Esophagus muscularis mucosa (tissue), 4 donors: ENCODE measurements at places on chromosomes 12 and 14.
A peak's percentile ranks its signal among the peaks of the same experiment; 100 is the strongest.

GRCh38 chr12:132367071-132367851 is 37.9 kb upstream of the GALNT9 start:
- DNase-seq = no peak

- no peak for DNase-seq
These were observed 119.8 kb downstream of the EPS8 start for GRCh38 chr12:15669256-15669948.

DNA sequence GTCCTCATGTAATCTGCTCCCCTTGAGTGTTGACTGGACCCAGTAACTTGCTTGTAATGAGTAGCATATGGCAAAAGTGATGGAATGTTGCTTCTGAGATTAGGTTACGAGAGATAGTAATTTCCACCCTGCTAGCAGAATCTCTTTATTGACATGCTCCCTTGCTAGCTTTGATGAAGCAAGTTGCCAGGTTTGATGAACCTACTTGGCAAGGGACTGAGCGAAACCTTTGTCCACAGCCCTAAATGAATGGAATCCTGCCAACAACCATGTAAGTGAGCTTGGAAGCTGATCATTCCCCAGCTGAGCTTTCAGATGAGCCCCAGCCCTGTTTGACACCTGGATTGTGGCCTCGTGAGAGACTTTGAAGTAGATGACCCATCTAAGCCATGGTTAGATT is 120.8 kb upstream of the PLXNC1 start:
- DNase-seq = peak; percentile 31

DNA sequence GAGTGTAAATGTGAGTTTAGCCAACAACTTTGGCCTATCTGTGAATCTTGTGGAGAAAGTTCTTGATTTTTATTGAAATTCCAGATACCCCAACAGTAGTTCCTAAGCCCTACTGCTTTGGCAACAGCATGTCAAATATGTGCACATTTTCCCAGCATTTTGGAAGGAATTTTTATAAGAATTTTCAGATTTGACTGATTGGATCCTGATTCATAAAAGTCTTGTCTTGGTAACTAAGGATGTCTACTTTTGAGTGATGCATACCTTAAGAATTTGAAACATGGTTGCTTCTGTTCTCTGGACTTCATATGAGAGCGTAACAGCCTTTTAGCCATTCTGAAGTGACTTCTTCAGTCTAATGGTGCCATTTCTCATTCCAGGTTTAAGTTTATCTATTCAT is 106.7 kb downstream of the ANO4 start:
- no peak for DNase-seq

DNA sequence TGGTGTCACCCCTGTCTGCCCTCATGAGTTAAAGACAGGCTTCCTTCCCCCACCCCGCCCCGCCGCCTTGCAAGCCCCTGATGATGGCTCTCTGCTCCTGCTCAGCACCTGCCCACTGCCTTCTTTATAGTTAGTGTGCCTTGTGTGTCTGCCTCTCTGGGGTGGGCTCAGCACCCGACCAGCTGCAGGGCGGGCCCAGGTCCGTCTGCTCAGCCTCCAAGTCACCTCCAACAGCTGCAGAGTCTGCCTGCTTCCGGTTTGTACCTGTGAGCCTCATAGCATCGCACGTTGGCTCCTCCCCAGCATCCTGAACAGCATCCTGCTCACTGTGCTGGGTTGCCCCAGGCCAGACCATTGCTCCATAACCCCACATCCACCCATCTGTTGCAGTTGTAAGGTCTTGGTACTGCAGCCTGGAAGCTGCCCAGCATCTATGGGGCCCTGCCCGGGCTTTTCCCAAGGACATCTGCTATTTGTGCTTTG is 3.5 kb downstream of the TGFB3 start:
- DNase-seq = no peak

GRCh38 chr14:24403294-24403998 is 4.6 kb downstream of the NYNRIN start:
- DNase-seq = no peak

GRCh38 chr12:11902525-11902875 is 168.2 kb upstream of the BCL2L14 start:
- no peak for DNase-seq

- no peak for DNase-seq
These were observed 10.5 kb upstream of the RBM25 start for GRCh38 chr14:73047808-73048207.

DNA sequence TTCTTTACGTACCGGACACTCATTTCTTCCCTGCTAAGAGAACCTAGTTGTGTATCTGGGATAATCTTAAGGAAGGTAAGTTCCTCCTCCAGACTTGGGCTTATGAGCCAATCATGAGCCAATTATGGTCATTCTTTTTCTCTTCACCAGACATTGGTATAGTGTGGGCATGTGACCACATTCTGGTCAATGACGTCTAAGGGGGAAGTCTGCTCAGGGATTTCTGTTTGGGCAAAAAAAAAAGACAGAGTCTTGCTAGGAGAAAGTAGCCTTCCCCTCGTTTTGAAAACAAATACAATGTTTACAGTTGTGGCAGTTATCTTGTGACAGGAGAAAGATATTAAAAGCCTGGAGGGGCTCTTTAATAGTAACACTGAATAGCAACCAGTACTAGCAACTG is 20.1 kb upstream of the PLXNC1 start:
- DNase-seq = no peak

DNA sequence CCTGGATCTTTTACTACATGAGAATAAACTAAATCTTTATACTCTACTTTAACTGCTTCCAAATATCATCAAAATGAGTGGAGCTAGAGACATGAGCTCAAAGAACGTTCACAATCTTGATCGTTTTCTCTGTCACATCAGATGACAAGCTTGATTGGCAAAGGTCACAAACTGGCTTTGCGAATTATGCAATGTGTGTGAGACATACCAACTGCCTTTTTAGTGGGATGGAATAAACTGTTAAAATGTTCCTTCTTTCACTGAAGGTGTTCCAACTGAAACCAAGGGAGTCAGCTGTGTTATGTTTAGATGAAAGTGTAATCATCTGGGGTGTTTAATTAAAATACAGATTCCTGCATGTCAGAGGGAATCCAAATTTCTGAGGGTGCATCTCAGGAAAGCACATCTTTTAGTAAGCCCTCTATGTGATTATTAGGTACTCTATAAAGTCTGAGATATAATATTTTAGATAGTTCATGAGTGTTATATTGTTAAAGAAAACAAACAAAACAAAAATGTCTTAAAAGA is 21.9 kb downstream of the KITLG start:
- DNase-seq = no peak

DNA sequence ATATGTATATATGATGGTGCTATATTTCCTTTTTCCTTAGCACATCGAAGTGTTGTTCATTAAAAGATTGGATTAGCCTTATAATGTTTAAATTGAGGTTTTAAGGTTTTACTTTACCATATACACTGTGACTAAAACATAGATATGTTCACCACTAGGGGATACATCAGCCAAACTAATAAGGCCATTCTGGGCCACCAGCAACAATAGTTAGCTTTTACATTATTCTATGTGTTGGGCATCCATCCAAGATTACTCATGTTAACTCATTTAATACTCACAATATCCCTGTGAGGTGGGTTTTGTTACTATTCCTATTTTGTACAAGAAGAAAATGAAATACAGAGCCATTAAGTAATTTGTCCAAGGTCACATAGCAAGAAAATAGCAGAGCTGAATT is 202.6 kb upstream of the AVPR1A start:
- DNase-seq = no peak

GRCh38 chr14:24233538-24233866 is 773 bp downstream of the GMPR2 start:
- no peak for DNase-seq

DNA sequence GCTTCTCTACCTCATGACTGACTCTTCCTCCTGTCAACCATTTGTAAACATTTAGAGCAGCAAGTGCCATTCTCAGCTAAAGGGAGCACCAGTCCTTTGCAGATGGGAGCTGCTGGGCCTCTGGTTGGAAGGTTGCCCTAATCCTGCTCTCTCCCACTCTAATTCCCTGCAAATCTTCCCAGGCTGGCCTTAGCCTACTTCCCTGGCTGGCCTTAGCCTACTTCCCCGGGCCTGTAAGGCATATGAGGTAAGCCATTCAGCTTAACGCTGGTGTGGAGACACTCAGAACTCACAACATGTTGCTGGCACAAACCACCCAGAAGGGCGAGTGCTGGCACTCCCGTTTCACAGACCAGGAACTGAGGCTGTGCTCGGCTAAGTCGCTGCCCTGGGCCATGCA is 69.0 kb downstream of the CPSF2 start:
- DNase-seq = no peak

GRCh38 chr14:49516286-49516685 is 69.9 kb downstream of the RPS29 start:
- DNase-seq = no peak

DNA sequence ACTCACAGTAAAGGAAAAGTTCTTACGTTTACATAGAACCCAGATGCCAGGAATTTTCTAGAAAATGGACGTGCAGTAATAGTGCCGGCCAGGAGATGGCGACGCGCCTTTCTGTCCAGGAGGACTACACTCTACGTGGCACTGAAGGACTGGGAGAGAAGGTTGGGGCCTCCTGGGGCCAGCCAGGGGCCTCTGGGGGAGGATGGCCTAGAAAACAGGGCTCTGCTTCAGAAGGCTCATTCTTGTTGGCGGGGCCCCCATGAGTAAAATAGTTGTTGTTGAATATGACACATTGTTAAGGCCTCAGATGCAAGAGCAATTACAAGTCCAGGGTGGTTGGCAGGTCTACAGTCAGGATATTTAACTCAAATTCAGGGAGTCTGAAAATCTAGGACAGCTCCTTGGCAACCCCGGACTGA is 120.1 kb upstream of the MAX start:
- no peak for DNase-seq

GRCh38 chr12:14999021-14999694 is 26.3 kb downstream of the PDE6H start:
- DNase-seq = no peak

DNA sequence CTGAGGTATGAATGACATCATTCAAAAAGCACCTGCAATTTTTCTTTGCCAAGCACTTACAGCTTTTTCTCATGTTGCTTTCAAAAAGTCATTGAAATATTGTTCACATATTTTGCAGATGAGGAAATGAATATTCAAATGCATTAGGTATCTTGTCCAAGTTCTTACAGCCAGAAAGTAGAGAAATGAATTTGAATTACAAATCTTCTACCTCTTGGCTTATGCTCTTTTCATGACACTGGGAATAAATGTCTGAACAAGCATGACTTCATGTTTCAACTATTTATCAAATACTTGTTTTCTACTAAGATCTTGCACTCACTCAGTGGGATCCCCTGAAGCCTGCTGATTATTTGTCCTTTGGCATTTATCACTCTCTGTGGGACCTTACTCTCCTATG is 267.2 kb upstream of the BTG1 start:
- DNase-seq = no peak

DNA sequence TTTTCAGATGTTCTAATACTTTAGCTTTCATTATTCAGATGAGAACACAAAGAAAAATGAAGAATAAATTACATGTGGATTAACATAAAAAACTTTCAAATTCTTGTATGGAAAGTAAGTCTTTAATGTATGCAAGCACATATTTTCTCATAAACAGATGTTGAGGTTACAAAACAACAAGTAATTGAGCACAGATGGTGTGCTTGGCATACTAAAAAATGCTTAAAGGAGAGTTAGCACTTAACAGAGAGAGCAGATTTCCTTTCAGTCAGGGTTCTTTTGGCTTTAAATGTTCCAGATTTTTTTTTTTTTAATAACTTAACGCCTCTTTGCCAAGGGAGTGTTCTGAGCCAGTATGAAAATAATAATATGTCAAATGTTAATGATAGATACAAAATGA is 96.0 kb downstream of the RASSF9 start:
- DNase-seq = no peak

GRCh38 chr14:91115986-91116770 is 2.3 kb downstream of the DGLUCY start:
- no peak for DNase-seq

DNA sequence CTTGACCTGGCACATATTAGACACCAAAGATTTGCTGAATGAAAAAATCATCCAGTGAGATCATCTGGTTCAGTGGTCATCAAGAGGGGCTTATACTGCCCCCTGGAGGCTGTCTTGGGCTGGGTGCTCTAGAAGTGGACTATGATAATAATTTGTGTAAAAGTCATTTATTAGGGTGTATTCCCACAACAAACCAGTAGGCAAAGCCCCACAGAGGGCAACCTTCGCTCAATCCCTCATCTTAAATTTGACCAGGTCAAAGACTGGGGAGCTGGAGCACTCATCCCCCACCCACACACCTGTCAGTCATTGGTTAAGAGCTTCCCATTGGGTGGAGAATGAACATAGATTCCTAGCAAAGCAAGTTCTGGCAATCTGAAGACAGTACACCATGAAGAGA is 20.0 kb upstream of the FICD start:
- DNase-seq = no peak

DNA sequence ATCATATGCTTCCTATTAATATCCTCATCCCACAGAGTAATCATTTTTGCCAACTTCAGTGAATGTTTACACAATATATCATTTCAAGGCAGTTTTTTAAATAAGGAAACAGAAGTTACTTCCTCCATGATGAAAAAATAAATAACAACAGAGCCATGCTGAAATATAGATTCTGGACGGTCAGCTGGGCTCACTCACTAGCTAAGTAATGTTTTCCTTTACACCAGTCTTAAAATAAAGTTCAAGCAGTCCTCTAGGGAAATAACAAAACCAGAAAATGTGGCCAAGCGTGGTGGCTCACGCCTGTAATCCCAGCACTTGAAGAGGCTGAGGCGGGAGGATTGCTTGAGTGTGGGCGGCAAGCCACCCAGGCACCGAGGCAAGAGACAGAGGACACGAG is 28.7 kb downstream of the AICDA start:
- no peak for DNase-seq

DNA sequence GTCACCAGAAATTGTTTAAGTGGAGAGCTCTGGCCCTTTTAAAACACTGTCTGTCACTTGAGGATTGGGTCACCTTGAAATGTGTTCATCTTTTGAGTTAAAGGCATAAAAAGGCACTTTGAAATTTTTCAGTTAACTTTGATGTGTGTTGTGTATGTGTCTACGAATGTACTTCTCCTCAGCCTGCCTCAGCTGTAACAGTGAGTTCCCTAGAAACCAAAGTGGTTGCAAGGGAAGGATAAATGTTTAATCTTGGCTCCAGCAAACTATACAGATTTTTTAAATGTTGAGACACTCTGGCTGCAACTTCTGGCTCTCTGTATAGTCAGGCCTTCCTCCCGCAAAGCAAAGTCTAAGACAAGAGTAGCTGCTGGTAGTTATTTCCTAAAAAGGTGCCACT is 8.3 kb downstream of the DERA start:
- DNase-seq = no peak

DNA sequence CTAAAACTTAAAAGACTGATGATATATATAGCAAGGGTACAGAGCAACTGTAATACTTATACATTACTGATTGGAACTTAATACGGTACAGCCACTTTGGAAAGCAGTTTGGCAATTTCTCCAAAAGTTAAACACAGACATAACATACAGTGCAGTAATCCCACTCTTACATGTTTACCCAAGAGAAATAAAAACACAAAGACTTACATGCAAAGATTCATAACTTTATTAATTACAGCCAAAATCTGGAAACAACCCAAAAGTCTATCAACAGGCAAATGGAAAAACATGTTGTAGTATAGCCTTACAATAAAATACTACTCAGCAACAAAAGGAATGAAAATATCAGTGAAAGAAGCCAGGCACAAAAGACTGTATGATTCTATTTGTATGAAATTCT is 84.6 kb downstream of the GARIN6 start:
- DNase-seq = no peak

- no peak for DNase-seq
These were observed 20.3 kb upstream of the FOXG1 start for GRCh38 chr14:28746247-28746646.
